ENCODE measurements at places on chromosomes 3 and 15.

DNA sequence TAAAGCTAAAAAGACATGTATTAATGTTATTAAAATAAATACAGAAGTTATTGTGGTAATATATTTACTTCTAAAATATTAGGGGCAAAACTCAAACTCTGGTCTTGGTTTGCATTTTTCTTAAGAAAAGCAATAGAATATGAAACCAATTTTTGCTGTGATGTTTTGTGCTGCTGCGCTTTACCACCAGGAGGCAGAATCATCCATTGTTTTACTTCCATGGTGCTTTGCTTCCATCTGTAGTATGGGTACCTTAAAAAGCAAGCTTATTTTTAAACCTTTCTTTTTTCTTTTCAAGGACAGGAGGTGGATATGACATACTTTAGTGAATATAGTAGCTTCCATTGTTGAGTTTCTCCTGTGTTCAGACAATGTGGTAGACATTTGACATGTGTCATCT is 46.6 kb upstream of the MRPL3 start:
- DNase-seq = no peak
- H3K4me1 ChIP-seq = peaks cover 4% of the 10 kb centered on the region
- peaks cover 5% of the 10 kb centered on the region for H3K36me3 ChIP-seq
- H3K27ac ChIP-seq = no peak overlapping the region
- H3K4me3 ChIP-seq = no peak overlapping the region

DNA sequence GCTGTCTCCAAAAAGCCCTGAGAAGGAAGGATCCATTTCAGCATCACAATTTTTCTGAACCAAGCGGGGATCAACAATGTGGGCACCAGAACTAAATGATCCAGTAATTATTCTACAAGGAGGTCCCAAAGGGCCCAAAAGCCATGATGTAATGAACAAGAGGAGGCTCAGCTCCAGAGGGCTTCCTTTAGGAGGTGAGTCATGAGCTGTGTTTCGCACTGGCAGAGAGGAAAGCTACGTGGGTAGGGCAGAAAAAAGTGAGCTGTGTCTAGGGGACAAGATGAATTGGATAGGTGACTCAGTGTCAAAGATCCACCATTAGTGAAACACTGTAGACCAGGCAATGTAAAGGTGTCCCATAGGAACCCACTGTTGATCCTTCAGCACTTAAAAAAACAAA is 113.4 kb downstream of the RORA start:
- peaks cover 17% of the 10 kb centered on the region for H3K4me1 ChIP-seq
- H3K27ac ChIP-seq = no peak overlapping the region
- DNase-seq = no peak
- H3K4me3 ChIP-seq = no peak overlapping the region
- H3K36me3 ChIP-seq = no peaks in the 10 kb centered on the region

GRCh38 chr3:118912188-118912587 is 122.5 kb downstream of the IGSF11 start:
- no peaks in the 10 kb centered on the region for H3K36me3 ChIP-seq
- peaks cover 7% of the 10 kb centered on the region for H3K4me1 ChIP-seq

DNA sequence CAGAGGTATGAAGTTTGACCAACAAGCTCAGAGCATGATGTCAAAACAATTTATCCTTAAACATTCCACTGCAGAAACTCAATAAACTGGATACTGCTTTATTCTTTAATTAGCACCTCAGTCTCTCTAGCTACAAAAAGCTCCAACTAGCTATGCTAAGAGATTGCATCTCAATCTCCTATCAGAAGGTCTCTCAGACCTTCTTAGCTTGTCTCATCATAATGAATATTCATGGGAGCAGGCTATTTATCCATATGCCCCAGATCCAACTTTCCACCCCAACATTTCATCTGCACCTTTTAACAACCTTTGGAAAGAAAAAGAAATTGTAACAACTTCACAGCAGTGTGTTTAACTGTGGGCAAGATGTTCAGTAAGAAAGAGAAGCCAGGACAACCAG is 11.3 kb upstream of the ZCWPW2 start:
- H3K4me3 ChIP-seq = no peak overlapping the region
- H3K27me3 ChIP-seq = no peaks in the 10 kb centered on the region
- H3K4me1 ChIP-seq = no peaks in the 10 kb centered on the region
- no peak overlapping the region for H3K27ac ChIP-seq
- H3K36me3 ChIP-seq = peaks cover 4% of the 10 kb centered on the region
- DNase-seq = no peak

DNA sequence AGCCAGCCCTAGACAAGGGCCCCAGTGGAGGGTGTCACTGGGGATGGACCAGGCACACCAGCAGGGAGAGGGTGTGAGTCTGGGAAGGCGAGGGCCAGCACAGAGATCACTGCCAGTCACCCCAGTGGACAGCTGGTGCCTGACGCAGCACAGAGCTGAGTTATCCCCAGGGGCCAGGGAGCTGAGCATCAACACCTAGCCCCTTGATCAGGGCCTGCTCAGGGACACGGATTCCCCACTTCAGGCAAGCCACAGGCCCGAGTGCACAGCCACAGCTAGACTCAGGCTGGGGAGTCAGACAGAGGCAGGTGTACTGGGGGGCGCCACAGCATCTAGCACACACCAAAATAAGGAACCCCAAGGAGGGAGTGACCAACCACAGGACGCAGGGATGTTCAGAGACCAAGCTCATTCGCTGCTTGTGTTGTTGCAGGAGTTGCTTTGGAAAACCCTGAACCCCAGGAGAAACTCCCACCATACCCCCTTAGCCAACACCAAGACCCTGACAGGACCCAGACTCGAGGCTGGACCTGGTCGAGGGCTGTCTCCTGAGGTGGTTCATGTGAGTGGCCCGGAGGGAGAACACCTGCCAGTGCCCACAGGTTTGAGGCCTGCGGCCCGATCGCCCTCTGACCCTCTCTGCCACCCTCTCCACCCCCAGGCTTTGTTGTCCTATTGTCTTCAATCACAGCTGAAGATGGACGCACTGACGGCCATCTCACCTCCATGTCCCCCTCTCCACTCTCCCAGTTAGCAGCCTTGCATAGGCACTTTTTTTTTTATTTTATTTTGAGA is 146.8 kb downstream of the TPRA1 start:
- H3K27ac ChIP-seq = no peak overlapping the region
- peaks cover 3% of the 10 kb centered on the region for H3K4me1 ChIP-seq
- no peak for DNase-seq

DNA sequence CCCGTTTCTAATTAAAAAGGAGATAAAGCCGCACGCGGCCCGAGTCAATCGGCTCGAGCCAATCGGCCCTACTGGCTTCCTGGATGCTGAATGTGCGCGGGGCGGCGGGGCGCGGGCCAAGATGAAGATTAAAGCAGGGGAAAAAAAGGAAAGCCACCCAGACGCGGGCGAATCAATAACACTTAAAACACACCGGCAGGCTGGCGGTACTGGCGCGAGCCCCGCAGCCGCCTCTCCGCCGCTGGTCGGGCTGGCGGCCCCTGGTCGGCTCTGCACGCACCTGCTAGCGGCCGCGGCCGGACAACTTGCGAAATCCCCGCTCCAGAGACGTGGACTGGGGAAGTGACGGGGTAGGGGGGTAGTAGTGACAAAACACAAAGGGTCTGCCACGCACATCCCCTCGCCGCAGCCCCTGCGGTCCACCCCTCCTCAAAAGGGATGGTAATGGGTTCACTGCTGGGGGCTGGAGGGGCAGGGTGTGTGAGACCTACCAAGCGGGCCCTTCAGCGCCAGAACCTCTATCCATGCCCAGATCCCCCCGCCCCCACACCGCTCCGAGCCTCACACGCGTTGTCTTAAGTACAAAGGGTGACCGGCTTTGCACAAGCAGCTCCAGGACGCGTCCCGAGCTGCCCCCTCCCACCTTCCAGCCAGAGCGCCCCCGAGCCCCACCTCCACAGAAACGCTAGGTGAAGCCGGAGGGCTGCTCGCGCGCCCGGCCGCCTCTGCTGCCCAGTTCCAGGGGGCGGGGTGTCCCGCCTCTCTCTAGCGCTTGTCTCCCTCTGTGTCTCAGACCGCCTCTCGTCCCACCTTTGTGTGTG is 1.4 kb downstream of the WNT7A start:
- peak overlapping the region; percentile 86 for H3K4me3 ChIP-seq
- peaks cover 21% of the 10 kb centered on the region for H3K4me1 ChIP-seq
- peaks cover 83% of the 10 kb centered on the region for H3K27me3 ChIP-seq
- H3K36me3 ChIP-seq = peaks cover 5% of the 10 kb centered on the region
- DNase-seq = peak; percentile 36

DNA sequence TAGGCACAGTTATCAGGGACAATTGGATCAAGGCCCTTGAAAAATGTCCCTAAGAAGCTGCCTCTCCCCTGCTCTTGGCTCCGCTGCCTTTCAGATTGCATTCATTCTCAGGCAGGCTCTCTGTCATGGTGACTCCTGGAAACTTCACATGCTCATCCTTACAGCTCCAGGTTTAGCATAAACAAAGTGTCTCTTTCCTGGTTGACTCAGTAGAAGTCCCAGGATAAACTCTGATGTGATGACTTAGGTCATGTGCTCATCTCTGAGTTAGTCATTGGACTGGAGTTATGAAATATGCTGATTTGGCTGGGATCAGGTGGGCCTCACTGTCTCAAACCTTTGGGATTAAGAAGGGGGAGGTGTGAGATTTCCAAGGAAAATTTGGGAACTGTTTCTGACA is 243.8 kb downstream of the ZNF621 start:
- H3K27me3 ChIP-seq = no peaks in the 10 kb centered on the region
- no peak overlapping the region for H3K4me3 ChIP-seq
- DNase-seq = no peak
- H3K27ac ChIP-seq = no peak overlapping the region

DNA sequence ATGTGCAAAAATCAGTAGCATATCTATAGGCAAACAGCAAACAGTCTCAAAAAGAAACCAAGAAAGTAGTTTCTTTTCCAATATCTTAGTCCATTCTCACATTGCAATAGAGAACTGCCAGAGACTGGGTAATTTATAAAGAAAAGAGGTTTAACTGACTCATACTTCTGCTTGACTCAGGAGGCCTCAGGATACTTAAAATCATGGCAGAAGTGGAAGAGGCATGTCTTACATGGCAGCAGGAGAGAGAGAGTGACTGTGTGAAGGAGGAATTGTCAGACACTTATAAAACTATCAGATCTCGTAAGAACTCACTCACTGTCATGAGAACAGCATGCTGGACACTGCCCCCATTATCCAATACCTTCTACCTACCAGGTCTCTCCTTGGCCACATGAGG is 327.9 kb upstream of the EPHA3 start:
- no peak overlapping the region for H3K4me3 ChIP-seq
- no peak overlapping the region for H3K27ac ChIP-seq

DNA sequence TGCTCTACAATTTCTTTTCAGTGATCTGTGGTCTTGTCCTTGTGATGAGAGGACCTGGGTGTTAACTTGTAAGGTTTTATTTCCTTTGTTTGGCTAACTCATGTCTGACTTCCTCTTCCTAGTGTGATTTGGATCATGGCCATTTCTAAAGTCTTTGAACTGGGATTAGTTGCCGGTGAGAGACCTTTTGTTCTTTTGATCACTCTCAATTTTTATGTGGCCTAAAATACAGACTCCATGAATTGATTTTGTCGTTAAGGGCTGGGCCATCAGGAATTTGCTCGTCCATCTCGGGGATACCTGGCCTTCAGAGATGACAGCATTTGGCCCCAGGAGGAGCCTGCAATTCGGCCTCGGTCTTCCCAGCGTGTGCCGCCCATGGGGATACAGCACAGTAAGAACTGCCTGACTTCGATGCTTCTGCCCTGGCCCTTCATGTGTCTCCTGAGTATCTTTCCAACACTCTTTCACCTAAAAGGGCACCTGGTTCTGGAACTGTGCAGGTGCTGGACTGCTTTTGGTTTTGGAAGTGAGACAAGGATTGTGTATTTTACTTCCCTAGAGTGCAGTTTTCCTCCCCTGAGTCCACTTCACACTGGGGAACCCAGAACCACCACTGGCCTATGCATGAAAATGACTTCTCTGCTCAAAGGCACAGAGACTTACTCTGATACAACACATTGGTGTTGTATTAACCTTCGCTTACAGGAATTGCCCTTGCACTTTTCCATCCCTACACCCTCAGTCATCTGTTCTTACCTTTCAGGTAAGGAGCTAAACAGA is 13.1 kb upstream of the LRRC2 start:
- H3K27ac ChIP-seq = no peak overlapping the region
- no peak overlapping the region for H3K4me3 ChIP-seq
- no peaks in the 10 kb centered on the region for H3K36me3 ChIP-seq
- H3K4me1 ChIP-seq = no peaks in the 10 kb centered on the region

DNA sequence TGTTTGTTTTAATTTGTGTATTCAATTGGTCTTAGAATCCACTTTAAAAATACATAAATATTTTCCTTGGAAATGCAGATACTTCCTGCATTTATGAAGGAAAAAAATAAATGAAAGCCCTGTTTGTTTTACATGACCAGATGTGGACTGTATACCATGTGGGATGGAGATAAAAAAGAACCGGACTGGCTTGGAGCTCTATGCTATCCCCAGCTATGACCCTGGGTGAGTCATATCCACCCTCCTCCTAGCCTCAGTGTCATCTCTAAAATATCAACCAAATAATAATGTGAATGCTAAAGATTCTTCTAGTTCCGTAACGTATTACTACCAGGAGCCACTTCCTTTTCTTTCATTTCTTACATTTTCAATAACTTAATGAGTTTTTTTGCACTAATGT is 44.5 kb upstream of the PDZRN3 start:
- peaks cover 13% of the 10 kb centered on the region for H3K4me1 ChIP-seq
- H3K4me3 ChIP-seq = no peak overlapping the region
- no peaks in the 10 kb centered on the region for H3K27me3 ChIP-seq
- no peaks in the 10 kb centered on the region for H3K36me3 ChIP-seq

GRCh38 chr15:98000249-98001203 is 40.0 kb downstream of the ARRDC4 start:
- H3K4me1 ChIP-seq = peaks cover 5% of the 10 kb centered on the region
- H3K27ac ChIP-seq = no peak overlapping the region
- no peaks in the 10 kb centered on the region for H3K36me3 ChIP-seq
- DNase-seq = no peak

DNA sequence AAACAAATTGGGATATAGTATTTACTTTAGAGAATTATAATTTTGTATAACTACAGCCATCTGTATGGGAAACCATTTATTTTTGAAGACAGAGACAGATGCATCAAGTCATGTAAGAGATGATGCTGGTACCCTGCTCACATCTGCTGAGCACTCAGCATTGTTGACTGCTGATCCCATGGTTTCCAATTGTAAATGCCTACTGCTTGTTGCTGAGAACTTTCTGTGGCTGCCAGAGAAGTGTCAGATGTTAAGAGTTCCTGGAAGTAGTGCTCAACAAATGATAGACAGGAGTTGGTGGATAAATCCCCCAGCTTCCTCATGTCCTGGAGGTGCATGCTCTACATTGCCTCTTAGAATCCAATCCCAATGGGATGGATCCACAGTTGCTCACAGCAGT is 167.1 kb downstream of the OXSM start:
- no peak overlapping the region for H3K27ac ChIP-seq
- no peak for DNase-seq
- no peaks in the 10 kb centered on the region for H3K27me3 ChIP-seq
- H3K36me3 ChIP-seq = no peaks in the 10 kb centered on the region
- H3K4me1 ChIP-seq = no peaks in the 10 kb centered on the region
- H3K4me3 ChIP-seq = no peak overlapping the region

DNA sequence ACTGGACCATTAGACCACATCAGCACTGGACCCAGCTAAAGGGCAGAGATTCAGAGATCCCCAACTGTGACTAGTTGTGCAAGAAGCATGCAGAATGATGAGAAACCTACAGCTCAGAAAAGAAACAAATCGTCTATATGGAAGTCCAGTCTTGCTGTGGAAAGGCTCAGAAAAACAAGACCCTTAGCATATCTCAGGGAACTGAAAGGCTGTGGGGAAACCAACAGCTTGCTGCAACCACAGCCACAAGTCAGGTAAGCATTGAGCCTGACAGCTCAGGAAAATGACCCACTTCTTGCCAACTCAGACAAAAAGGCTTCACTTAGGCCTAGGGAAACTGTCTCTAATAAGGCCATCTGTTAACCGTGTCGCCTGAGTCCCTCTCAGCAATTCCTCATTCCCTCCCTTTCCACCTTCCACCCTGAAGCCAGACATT is 145.6 kb downstream of the LSAMP start:
- no peak overlapping the region for H3K27ac ChIP-seq
- no peaks in the 10 kb centered on the region for H3K27me3 ChIP-seq
- H3K36me3 ChIP-seq = no peaks in the 10 kb centered on the region
